Spinal cord (tissue), 10 donors: ENCODE measurements at places on chromosomes 2 and 18.

GRCh38 chr2:23506531-23507266, 121.7 kb downstream of the KLHL29 start:
- no peak for DNase-seq

DNA sequence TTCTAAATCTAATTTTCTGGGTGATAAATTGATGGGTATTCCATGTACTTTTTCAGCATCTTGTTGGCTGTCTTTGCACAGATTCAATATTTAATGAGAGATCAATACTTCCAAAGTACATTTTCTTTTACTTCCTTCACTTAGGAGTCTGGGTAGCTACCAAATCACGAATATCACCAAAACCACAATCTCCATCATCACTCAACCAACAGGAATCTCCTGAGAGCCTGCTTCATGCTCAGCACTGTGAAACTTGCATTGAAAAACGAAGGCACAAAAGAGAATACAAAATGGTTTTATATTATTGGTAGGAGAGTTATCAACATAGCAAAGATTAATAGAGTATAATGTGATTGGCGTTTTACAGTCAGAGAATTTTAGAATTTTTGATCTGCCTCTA, 261.5 kb upstream of the DSEL start:
- no peak for DNase-seq

GRCh38 chr2:56753182-56753581, 569.4 kb downstream of the CCDC85A start:
- DNase-seq, result no peak

DNA sequence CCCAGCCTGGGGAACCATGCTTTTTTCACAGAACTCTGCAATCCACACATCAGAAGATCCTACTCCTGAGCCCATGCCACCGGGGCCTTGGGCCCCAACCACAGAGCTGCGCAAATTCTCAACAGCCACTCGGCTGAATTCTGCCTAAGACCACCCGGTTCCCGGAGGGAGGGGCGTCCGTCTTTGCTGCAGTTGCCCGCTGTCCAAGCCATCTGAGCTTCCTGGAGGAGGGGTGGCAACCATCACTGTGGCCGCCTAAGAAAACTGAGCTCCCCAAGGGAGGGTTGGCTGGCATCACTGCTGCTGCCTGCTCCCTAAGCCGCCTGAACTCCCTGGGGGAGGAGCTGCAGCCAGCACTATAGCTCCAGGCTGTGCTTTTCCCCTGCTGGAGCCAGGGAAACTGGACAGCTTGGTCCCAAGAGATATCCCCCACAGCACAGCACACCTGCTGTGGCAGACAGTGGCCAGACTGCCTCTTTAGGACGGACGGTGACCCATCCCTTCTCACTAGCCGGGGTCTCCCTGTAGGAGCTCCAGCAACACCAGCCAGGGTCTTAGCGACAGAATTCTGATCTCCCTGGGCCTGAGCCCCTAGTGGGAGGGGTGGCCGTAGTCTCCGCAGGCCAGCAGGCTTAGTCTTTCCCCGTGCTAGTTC, 1411.6 kb upstream of the CDH2 start:
- DNase-seq, result no peak

DNA sequence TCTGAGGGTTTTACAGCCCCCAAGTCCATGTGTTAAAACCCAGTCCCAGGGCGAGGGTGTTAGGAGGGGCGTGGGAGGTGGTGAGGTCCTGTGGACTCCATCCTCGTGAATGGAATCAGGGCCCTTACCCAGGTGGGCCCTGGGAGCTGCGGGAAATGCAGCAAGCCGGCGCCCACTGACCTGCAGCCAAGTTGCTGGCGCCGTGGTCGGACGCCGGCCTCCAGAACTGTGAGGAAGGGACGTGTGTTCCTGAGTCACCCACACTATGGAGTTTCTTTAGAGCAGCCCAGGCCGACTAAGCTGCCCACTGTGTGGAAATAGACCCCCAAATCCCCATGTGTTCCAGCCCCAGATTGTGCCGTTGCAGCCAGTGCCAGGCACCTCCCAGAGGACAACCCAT, 26.4 kb downstream of the CTDP1 start:
- no peak for DNase-seq
